ENCODE measurements at places on chromosomes 1 and 21. TPM values are rescaled to one million over a fixed set of nuclear protein-coding genes. Genes with fewer than 3 reads are reported as not detected.

EXO1 gene
- total RNA-seq: 5.0 TPM

HSPB7 gene
- 12.6 TPM for total RNA-seq

SH2D5 gene
- 0.53 TPM for total RNA-seq

WNT3A gene
- total RNA-seq: 0.03 TPM

KCNQ4 gene
- not detected for total RNA-seq

DNM3 gene
- total RNA-seq: 1.5 TPM

MPL gene
- total RNA-seq: not detected

TNFRSF4 gene
- total RNA-seq: 0.28 TPM

KCNA10 gene
- total RNA-seq: not detected

SPRR2B gene
- total RNA-seq: not detected

CFAP107 gene
- not detected for total RNA-seq

OR10J5 gene
- not detected for total RNA-seq

FDPS gene
- total RNA-seq: 313 TPM

NES gene
- 7.9 TPM for total RNA-seq

CLCA4 gene
- 0.07 TPM for total RNA-seq

IPO9 gene
- total RNA-seq: 29.4 TPM

PBX1 gene
- total RNA-seq: 61.2 TPM

SPRR1B gene
- total RNA-seq: not detected

AMY1B gene
- total RNA-seq: not detected

OR2T2 gene
- total RNA-seq: not detected

C1QB gene
- 7.9 TPM for total RNA-seq

SLC37A1 gene
- 17.9 TPM for total RNA-seq

CXADR gene
- 93.4 TPM for total RNA-seq

ROR1 gene
- 28.3 TPM for total RNA-seq

POFUT2 gene
- total RNA-seq: 25.5 TPM

CD34 gene
- total RNA-seq: 0.90 TPM

RGS4 gene
- 13.1 TPM for total RNA-seq

EDARADD gene
- 2.4 TPM for total RNA-seq

SLC22A15 gene
- total RNA-seq: 5.4 TPM

KLHDC8A gene
- total RNA-seq: 0.28 TPM

GRIK1 gene
- 3.0 TPM for total RNA-seq

TLR5 gene
- total RNA-seq: 0.88 TPM

SIK1 gene
- total RNA-seq: 22.8 TPM

RNU1-4 gene
- under 0.01 TPM for total RNA-seq

NEK2 gene
- 10.6 TPM for total RNA-seq

YOD1 gene
- 25.8 TPM for total RNA-seq

PLA2G2F gene
- not detected for total RNA-seq

GRIK3 gene
- total RNA-seq: under 0.01 TPM

MARK1 gene
- 7.1 TPM for total RNA-seq

ZNF683 gene
- total RNA-seq: not detected

COQ8A gene
- 20.7 TPM for total RNA-seq

All from hepatocyte (in vitro differentiated cells).